Gastrocnemius medialis (tissue), 4 donors: ENCODE measurements at places on chromosomes 4 and X. TPM values are rescaled to one million over a fixed set of nuclear protein-coding genes. Genes with fewer than 3 reads are reported as not detected.

- no peaks in the 10 kb centered on the region for H3K36me3 ChIP-seq
- H3K27ac ChIP-seq = no peak overlapping the region
- no peaks in the 10 kb centered on the region for H3K27me3 ChIP-seq
- no peak for DNase-seq
- H3K4me1 ChIP-seq = no peaks in the 10 kb centered on the region
- no peak overlapping the region for H3K4me3 ChIP-seq
Measured at GRCh38 chr4:80295336-80295735, 28.9 kb downstream of the FGF5 start.

DNA sequence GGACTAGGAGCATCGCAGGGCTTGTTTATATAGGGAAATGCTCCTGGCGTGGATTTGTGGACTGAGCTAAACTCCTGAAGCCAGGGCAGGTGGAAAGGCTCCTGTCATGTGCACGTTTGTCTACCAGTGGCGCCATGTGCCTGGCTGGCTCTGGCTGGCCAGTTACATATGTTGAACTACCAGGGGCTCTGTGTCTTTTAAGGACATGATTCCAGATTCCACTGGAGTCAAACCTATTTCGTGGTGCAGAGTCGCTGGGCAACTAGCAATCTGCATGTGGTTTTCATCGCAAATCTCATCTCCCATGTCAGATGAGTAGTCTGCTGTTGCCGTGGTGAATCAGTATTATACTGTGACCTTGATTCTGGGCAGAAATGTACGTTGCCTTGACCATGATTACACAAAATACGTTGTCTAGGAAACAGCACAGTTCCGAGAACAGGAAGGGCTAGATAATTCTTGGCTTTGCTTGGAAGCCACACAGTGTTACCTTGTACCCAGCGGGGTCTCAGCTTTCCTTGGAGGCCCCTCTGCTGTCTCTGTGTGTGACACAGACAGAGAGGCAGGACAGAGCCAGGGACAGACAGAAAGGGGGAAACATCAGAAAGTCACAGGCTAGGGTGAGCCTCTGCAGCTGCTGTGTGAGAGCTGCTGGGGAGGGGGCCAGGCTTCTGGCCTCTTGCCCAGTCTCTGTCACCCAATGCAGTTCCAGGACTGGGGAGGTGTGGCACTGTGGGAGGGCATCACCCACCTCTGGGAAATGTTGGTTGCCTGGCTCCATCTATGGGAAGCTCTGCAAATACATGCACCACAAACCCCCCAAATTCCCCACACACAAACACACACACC, 19.2 kb downstream of the PNMA6E start:
- no peaks in the 10 kb centered on the region for H3K36me3 ChIP-seq
- no peaks in the 10 kb centered on the region for H3K4me1 ChIP-seq
- DNase-seq = no peak
- H3K4me3 ChIP-seq = no peak overlapping the region
- H3K27me3 ChIP-seq = no peaks in the 10 kb centered on the region

ZFX gene
- total RNA-seq = 42.9 TPM

- no peaks in the 10 kb centered on the region for H3K36me3 ChIP-seq
- no peaks in the 10 kb centered on the region for H3K27me3 ChIP-seq
- DNase-seq = no peak
Measured at GRCh38 chr4:25002681-25003080, 28.1 kb downstream of the LGI2 start.

GRCh38 chrX:15719324-15719968, 18.6 kb upstream of the CA5B start:
- no peak overlapping the region for H3K27ac ChIP-seq
- no peaks in the 10 kb centered on the region for H3K27me3 ChIP-seq
- no peaks in the 10 kb centered on the region for H3K4me1 ChIP-seq
- no peaks in the 10 kb centered on the region for H3K36me3 ChIP-seq
- no peak overlapping the region for H3K4me3 ChIP-seq

DNA sequence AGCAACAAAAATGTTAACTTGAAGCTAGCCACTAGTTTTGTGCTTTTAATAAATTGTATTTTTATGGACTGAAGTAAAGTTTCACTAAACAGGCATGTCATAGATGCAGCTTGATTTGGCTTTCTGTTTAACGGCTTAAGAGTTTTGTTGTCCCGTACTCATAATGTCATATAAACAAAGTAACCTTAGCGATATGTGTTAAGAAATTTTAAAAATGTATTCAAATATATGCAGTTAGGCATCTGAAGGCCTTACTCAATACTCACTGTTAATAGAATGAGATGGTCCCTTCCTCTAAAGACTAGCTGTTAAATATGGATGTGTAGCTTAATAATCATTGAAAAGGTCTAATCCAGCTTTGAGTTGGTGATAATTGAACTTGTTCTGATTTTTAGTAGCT, 1.0 kb upstream of the SCLT1 start:
- no peaks in the 10 kb centered on the region for H3K27me3 ChIP-seq
- no peak for DNase-seq
- peaks cover 18% of the 10 kb centered on the region for H3K4me1 ChIP-seq
- peak overlapping the region; percentile 90 for H3K27ac ChIP-seq

- no peak overlapping the region for H3K27ac ChIP-seq
- no peak overlapping the region for H3K4me3 ChIP-seq
- H3K4me1 ChIP-seq = no peaks in the 10 kb centered on the region
- no peaks in the 10 kb centered on the region for H3K27me3 ChIP-seq
Measured at GRCh38 chrX:22689290-22689689, 310.5 kb upstream of the DDX53 start.

- no peaks in the 10 kb centered on the region for H3K27me3 ChIP-seq
- H3K4me3 ChIP-seq = no peak overlapping the region
- no peaks in the 10 kb centered on the region for H3K36me3 ChIP-seq
- H3K4me1 ChIP-seq = no peaks in the 10 kb centered on the region
- DNase-seq = no peak
Measured at GRCh38 chrX:86507331-86507730, 359.1 kb downstream of the DACH2 start.

- H3K27ac ChIP-seq = no peak overlapping the region
- DNase-seq = no peak
- H3K27me3 ChIP-seq = no peaks in the 10 kb centered on the region
- no peak overlapping the region for H3K4me3 ChIP-seq
Measured at GRCh38 chrX:12891171-12891570, 15.2 kb upstream of the TLR8 start.

- peaks cover 15% of the 10 kb centered on the region for H3K4me1 ChIP-seq
- no peaks in the 10 kb centered on the region for H3K36me3 ChIP-seq
- no peak for DNase-seq
Measured at GRCh38 chr4:184955636-184956035, 62.7 kb upstream of the HELT start.

DNA sequence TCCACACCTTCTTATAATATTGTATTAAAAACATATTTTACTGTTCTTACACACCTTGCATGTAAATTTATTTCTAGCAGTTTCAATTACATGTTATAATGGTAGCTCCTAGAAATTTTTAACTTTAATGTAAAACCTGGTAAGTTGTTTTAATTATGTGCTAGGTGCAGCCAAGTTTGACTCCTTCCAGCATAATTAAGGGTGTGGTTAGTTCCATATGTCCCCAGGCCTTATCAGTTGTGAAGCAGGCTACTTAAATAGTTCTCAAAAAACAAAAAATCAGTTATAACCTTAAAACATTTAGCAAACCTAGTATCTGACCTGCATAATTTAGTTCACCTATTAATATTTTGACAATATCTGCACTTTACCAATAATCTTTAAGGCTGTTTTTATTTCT, 26.9 kb upstream of the PASD1 start:
- no peak for DNase-seq
- no peaks in the 10 kb centered on the region for H3K36me3 ChIP-seq
- H3K4me1 ChIP-seq = no peaks in the 10 kb centered on the region
- no peak overlapping the region for H3K4me3 ChIP-seq

- no peak for DNase-seq
- H3K4me1 ChIP-seq = no peaks in the 10 kb centered on the region
- no peaks in the 10 kb centered on the region for H3K36me3 ChIP-seq
- no peak overlapping the region for H3K27ac ChIP-seq
- H3K4me3 ChIP-seq = no peak overlapping the region
- H3K27me3 ChIP-seq = no peaks in the 10 kb centered on the region
Measured at GRCh38 chr4:118076958-118077766, 42.9 kb downstream of the NDST3 start.

GRCh38 chrX:106201502-106202178, 33.5 kb downstream of the PWWP3B start:
- no peaks in the 10 kb centered on the region for H3K4me1 ChIP-seq
- peak overlapping the region; percentile 63 for H3K27ac ChIP-seq
- DNase-seq = no peak
- H3K4me3 ChIP-seq = no peak overlapping the region
- no peaks in the 10 kb centered on the region for H3K27me3 ChIP-seq

DNA sequence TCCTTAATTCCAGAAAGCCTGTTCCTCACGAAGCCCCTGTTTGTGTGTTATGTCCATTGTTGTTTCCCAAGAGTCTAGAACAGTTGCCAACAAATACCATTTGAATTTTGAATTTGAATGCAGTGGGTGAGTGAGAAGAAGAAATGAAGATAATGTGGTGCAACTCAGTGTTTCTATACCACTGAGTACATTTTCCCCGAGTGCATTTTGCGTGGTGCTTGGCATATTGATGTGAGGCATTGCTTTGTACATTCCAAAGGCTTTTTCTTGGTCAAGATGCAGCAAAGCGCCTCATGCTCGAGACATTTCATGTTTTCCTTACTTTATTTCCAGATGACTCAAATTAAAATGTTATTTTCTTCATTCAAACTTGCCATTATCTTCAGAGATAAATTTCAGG, 253.1 kb upstream of the RPS6KA3 start:
- H3K4me3 ChIP-seq = no peak overlapping the region
- H3K27me3 ChIP-seq = no peaks in the 10 kb centered on the region
- no peak for DNase-seq
- no peaks in the 10 kb centered on the region for H3K36me3 ChIP-seq
- H3K27ac ChIP-seq = no peak overlapping the region

DNA sequence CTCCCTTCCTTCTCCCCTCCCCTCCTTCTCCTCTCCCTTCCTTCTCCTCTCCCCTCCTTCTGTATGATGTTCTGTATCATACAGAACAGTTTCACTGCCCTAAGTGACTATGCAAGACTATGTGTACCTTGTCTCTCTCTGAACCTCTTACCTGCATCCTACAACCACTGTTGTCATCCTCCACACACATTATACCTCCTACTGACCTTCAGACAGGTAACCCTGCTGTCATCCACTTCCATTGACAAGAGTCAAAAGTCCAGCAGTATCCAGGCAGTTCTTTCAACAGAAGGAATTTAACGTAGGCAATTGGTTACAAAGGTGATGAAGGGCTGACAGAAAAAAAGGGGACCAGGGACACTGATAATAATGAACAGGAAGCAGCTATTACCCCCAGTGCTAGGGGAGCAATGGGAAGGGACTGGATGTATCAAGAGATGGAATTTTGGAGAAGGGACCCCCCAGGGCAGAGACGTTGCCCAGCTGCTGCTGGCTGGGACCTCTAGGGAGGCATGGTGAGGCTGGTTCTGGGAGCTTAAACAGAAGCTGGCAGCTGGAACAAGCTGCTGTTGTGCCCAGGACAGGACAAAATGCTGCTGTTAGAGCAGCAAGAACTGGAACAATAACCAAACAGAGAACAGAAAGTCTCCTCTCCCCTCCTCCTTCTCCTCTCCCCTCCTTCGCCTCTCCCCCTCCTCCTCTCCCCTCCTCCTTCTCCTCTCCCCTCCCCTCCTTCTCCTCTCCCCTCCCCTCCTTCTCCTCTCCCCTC, 84.7 kb downstream of the DCTD start:
- no peaks in the 10 kb centered on the region for H3K4me1 ChIP-seq
- H3K4me3 ChIP-seq = no peak overlapping the region
- no peak for DNase-seq
- H3K36me3 ChIP-seq = no peaks in the 10 kb centered on the region

- no peak overlapping the region for H3K4me3 ChIP-seq
- no peaks in the 10 kb centered on the region for H3K4me1 ChIP-seq
- no peaks in the 10 kb centered on the region for H3K36me3 ChIP-seq
- no peaks in the 10 kb centered on the region for H3K27me3 ChIP-seq
- no peak overlapping the region for H3K27ac ChIP-seq
Measured at GRCh38 chrX:11363069-11363594, 69.9 kb downstream of the AMELX start.

DNA sequence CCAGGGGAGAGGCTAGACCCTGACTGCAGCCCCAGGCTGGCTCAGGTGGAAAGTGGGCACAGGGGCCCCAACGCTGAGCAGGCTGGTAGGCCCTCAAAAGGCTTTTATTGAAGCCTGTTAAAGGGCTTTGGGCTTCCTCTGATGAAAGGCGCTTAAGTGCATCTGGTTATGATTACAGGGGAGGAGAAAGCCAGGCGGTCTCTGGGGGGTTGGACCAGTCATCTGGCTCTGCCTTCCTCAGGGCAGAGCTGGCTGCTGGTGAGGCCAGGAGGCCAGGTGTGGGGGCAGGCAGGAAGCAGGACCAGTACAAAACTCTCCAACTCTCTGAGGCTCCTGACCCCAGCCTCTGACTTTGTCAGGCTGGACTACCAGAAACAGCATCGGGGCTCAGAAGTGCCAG, 68.8 kb upstream of the BCOR start:
- no peaks in the 10 kb centered on the region for H3K27me3 ChIP-seq
- no peak overlapping the region for H3K27ac ChIP-seq
- H3K4me3 ChIP-seq = no peak overlapping the region
- no peaks in the 10 kb centered on the region for H3K4me1 ChIP-seq
- no peaks in the 10 kb centered on the region for H3K36me3 ChIP-seq

- no peak for DNase-seq
- H3K27ac ChIP-seq = no peak overlapping the region
- no peaks in the 10 kb centered on the region for H3K27me3 ChIP-seq
- no peaks in the 10 kb centered on the region for H3K36me3 ChIP-seq
- no peaks in the 10 kb centered on the region for H3K4me1 ChIP-seq
- no peak overlapping the region for H3K4me3 ChIP-seq
Measured at GRCh38 chr4:148487181-148487580, 45.0 kb upstream of the NR3C2 start.

- DNase-seq = no peak
- no peaks in the 10 kb centered on the region for H3K36me3 ChIP-seq
- no peak overlapping the region for H3K27ac ChIP-seq
- H3K27me3 ChIP-seq = no peaks in the 10 kb centered on the region
- no peaks in the 10 kb centered on the region for H3K4me1 ChIP-seq
Measured at GRCh38 chr4:12389604-12390003, 960.9 kb upstream of the HS3ST1 start.
